Cortex of kidney (tissue), 1 donor: ENCODE measurements at places on chromosomes 4 and X.

DNA sequence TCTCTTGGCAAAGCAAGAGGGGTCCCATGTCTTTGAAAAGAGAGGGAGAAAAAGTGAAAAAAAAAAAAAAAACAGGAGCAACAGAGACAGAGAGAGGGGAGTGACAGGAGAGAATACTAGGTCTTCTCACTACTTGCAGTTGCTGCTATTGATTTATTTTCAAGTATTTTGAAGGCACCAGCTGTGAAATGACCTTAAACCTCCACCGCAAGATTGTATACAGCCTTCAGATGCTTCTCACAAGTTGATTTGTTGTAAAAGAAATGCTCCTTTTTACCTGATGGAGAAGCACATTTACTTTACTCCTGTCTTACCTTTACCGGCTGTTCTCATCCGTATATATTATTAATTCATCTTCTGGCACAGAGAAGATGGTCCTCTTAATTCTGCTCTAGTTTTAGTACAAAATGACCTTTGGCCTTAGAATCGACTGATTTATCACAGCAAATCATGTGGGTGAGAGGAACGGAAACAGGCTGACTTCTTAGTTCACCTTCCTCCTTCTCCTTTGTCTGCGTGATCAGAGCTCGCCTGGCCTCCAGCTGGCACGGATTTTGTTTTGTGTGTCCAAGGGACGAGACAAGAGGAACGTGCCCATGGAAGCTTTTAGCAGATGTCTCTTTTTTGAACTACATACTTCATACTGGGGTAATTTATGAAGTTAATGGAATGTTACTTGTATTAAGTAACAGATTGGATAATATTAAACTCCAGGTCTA is 82.4 kb upstream of the PACRGL start:
- DNase-seq, result no peak

- DNase-seq, result no peak
Observed at GRCh38 chrX:109952985-109953905, 49.7 kb upstream of the TMEM164 start.

- DNase-seq, result no peak
Observed at GRCh38 chr4:24973747-24974601, 56.8 kb downstream of the LGI2 start.

GRCh38 chrX:22533898-22534297 is 261.2 kb downstream of the CBLL2 start:
- no peak for DNase-seq

DNA sequence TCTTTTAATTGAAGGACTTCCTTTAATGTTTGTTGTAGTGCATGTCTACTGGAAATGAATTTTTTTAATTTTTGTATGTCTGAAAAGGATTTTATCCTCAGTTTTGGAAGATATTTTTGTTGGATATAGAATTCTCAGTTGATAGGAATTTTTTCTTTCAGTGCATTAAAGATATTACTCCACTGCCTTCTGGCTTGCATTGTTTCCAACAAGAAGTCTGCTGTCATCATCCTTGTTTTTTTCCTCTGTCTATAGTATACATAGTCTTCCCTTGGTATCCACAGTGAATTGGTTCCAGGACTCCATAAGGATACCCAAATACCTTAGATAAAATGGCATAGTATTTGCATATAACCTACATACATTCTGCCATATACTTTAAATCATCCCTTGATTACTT is 33.5 kb downstream of the SCD5 start:
- no peak for DNase-seq

- no peak for DNase-seq
Observed at GRCh38 chrX:129525896-129526295, 2.6 kb upstream of the SMARCA1 start.

- DNase-seq, result no peak
Observed at GRCh38 chrX:19689170-19689779, 174.0 kb upstream of the MAP3K15 start.

- DNase-seq, result no peak
Observed at GRCh38 chrX:134528960-134529359, 69.0 kb downstream of the HPRT1 start.

DNA sequence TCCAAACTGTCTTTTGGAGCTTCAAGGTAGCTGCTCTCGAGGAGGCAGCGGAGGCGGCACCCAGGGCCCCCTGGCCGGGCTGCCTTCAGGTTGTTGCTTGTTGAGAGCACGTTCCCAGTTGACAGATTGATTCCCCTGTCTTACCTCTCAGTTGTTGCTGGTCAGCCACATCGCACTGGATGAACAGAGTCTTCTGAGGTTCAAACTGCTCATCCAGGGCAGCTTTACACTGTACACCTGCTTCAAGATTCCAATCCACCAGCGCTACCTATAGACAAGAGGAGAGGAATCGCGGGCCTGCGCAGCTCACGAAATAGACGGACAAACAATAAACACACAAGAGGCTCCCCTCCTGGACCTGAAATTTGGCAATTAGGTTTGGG is 497 bp downstream of the HPGD start:
- DNase-seq, result peak; percentile 6

DNA sequence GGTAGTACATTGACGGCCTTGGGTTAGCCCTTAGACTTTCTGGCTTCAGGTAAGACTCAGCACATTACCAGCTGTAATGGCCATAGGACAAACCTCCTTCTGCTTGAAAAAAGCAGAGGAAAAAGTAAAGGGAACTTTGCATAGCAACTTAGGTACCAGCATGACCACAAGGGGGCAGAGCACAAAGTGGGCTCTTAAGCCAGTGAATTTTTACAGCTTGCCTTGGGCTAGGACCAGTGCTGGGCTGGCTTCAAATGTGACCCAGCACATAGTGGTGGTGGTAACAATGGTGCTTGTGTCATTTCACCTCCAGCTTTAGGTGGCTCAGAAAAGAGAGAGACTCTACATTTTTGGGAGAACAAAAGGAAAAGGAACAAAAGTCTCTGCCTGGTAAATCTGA is 66.1 kb downstream of the KLHL4 start:
- no peak for DNase-seq

GRCh38 chr4:141174457-141174856 is 41.2 kb upstream of the RNF150 start:
- DNase-seq, result no peak
